ENCODE measurements at places on chromosomes 6 and 20.

DNA sequence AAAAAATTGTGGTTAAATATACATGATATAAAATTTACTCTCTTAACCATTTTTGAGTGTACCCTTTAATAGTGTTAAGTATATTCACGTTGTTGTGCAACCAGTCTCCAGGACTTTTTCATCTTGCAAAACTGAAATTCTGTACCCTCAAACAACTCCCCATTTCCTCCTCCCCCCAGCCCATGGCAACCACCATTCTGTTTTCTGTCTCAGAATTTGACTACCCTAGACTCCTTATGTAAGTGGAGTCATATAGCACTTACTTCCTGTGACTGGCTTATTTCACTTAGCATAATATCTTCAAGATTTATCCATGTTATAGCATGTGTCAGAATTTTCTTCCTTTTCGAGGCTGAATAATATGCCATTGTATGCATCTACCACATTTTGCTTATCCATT lies 5.1 kb downstream of the VPS16 start:
- DNase-seq = no peak

- no peak for DNase-seq
Observed at GRCh38 chr6:2524090-2524489, 226.6 kb downstream of the MYLK4 start.

DNA sequence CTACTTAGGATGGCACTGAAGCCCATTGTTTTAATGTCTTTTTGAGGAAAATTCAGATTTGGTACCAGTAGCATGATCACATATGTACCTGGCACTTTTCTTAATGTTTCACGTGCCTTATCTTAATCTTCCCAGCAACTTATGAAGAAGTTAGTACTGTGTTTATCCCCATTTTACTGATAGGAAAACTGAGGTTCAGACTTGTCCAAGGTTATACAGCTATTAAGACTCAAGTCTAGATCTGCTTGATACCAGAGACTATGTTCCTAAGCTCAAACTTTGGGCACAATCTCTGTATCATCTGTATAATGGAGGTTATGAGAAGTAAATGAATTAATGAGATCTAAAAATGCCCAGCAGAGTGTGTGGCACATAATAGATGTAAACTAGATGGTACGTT lies 179.7 kb upstream of the SUPT3H start:
- DNase-seq = no peak

- no peak for DNase-seq
Observed at GRCh38 chr20:34375977-34376430, 12.9 kb downstream of the ITCH start.

- no peak for DNase-seq
Observed at GRCh38 chr20:63861365-63861934, at the start of gene ABHD16B. Gene ABHD16B, plus strand, starts transcription at chr20:63861498. Its CDS starts 43 bp downstream, at chr20:63861541.

GRCh38 chr6:151005164-151005563 lies 139.7 kb downstream of the MTHFD1L start:
- no peak for DNase-seq

GRCh38 chr20:62359043-62359490 lies 8.0 kb downstream of the LAMA5 start:
- DNase-seq = no peak

GRCh38 chr6:11463398-11463780 lies 74.2 kb upstream of the TMEM170B start:
- DNase-seq = no peak

DNA sequence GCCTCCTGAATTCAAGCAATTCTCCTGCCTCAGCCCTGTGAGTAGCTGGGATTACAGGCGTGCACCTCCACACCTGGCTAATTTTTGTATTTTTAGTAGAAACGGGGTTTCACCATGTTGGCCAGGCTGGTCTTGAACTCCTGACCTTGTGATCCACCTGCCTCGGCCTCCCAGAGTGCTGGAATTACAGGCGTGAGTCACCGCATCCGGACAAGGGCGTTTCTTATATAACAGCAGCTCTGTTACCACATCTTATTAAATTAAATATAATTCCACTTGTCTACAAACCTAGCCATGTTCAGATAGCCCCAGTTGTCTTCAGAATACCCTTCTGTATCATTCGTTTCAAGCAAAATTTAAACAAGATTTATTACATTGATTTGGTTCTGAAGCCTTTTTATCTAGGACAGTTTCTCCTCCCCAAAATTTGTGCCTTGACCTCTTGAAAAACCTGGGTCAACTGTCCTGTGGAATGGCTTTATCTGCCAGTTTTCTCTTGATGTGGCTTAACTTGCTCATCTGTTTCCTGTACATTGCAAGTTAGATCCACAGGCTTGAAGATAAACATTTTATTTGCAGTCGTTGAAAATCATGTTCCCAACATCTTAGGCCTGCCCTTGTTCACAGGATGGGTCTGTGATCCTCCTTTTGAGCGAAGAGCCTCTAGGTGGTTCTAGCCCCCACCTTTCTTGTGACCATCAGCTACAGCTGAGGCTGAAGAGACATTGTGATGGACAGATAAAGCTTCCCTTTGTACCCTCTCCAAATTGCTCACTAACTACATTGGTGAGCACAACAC lies 132.2 kb downstream of the ARID1B start:
- DNase-seq = no peak

- DNase-seq = no peak
Observed at GRCh38 chr6:42745083-42745639, 742 bp downstream of the TBCC start.

DNA sequence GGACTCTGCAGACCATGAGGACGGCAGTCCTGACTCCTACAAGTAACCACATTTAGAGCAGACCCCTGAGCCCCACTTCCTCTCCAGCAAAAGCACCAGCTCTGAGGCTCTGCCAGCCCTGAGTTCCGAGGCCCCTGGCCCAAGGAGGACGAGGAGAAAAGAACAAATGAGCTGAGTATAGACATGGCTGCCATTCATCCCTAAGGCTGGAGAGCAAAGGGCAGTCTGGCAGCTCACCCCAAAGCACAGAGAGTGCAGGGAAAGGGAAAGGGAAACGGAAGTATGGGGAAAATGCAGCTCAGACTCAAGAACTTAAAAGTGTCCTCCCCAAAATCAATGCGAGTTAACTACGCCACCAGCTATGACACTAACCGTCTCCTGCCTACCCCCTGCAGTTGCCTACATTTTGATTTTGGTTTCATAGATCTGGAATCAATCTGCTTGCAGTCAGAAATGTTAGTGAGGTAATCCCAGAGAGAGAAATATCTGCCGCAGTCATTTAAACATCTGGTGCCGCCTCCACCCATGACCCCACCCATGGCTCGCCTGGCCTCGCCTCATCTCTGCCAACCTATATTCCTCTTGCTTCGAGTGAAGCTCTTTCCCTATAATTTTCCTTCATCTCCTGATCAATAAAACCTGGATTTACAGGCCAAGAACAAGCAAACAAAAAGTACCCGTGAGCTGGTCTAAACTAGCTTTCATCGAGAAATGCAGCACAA lies 49.6 kb upstream of the AFDN start:
- no peak for DNase-seq

DNA sequence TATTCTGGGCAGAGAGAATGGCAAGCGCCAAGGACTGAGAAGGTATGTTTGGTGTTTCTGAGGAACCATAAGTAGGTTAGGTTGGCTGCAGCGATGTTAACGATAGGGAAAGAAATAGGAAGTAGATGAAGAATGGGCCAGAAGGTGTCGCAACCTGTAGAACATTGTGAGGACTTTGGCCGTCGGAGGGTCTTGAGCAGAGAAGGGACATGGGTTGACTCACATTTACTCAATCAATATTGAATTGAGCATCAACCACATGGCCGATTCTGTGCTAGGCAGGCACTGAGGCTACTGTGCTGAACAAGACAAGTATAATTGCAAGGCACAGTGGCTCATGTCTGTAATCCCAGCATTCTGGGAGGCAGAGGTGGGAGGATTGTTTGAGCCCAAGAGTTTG lies 26.8 kb upstream of the RPN2 start:
- DNase-seq = no peak

- no peak for DNase-seq
Observed at GRCh38 chr6:63565727-63566596, 6.3 kb upstream of the LOC128125822 start.

DNA sequence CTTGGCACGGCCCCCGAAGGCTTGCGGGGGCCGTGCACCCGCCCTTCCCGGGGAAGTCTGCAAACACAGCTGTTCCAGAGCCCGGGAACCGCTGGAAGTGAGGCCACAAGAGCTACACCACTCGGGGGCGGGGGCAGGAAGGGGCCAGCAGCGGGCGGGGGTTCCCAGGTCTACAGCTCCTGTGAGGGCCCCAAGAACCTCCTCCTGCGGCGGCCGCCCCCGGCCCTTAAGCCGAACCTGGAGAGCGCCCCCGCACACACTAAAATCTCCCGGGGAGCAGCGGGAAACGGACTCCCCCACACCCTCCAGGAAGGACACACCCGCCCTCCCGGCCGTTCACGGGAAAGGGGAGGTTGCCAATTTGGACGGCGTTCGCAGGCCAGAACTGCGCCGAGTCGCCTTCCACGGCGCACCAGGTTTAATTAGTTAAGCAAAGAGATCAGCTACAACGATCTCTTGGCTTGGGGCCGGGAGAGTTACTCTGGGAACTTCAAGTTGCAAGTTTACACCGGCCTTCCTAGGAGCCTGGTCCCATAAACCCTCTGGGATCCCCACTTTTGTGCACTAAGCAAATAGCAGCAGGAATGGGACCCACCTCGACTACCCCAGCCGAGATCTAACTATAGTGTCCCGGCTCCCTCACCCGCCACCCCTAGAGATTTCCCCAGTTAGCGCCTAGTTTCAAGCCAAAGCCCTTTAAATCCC lies 1.7 kb downstream of the JAG1 start:
- no peak for DNase-seq

GRCh38 chr20:50020288-50020687 lies 37.5 kb downstream of the SNAI1 start:
- DNase-seq = no peak

DNA sequence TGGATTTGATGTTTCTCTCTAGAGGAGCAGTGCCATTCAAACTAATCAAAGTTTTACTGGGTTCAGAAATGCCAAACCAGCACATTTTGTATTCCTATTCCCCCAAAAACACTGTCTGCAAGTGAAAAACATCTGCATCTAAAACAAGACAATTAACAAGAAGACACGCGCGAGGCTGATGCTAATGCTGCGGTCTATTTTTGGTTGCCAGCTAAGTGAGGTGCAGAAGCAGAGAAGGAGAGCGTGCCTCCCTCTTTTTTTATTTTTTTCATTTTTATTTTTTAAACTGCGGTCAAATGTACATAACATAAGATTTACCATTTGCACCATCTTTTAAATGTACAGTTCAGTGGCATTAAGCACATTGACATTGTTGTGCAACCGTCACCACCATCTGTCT lies 641.1 kb downstream of the DHX35 start:
- no peak for DNase-seq

DNA sequence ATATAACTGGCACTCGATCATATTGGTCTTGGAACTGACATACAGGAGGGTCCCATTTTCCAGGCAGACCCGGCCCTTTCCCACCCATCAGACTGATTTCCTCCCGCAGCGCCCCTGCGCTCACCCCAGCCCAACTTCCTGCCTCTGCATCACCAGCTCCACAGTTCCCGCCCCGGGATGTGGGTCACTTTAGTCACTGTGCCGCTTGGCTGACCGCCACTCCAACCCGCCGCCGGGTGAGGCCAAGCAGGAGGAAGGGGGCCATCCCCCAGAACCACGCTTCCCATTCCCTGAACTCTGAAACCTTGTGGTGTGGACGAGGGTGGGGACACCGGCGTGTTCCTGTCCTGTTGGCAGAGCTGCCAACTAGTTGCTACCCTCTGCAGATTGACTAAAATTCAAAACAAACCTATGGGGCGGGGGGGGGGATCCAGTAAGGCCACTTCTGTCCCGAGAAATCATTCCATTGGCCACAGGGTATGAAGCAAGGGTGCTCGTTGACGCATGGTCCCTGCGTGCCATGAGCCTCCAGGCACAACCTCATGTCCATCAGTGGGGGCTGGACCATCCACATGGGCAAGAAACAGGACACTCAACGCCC lies 12.3 kb downstream of the TGM2 start:
- DNase-seq = peak; percentile 5

DNA sequence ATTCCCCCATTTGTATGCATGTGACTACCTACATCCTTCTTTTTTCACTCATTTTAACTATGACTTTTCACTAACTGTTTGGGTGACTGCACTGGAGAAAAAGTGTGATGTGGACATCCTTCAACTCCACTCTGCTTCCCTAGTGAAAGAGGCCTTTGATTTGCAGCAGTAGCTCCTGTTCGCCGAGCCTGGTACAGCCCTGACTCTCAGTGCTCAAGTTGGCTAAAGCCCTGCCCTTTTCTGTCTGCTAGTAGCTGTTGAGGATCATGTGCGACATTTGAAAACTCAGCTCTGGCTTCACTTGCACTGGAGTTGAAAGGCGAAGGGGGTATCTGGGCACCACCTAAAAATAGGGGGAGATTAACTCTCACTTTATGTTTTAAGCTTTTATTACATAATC lies 42.1 kb downstream of the DAAM2 start:
- no peak for DNase-seq

DNA sequence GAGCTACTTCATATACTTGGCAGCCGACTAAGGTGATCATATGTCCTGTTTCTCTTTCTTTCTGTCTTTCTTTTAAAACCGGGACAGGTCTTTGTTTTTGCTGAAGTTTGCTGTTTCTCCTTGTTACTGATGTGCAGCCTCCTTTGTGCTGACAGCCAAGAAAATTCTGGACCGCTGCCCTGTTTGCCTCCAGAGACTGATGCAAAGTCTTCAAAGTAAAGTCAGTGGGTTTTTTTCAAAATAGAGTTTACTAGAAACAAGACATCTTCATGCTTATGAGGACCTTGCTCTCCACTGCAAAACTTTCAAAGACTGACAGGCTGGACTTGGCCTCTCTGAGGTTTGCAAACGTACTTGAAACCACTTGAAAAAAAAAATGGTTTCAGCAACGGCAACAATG lies 510.5 kb upstream of the MAP3K7 start:
- no peak for DNase-seq

- no peak for DNase-seq
Observed at GRCh38 chr20:31608251-31608945, 3.3 kb downstream of the ID1 start.

DNA sequence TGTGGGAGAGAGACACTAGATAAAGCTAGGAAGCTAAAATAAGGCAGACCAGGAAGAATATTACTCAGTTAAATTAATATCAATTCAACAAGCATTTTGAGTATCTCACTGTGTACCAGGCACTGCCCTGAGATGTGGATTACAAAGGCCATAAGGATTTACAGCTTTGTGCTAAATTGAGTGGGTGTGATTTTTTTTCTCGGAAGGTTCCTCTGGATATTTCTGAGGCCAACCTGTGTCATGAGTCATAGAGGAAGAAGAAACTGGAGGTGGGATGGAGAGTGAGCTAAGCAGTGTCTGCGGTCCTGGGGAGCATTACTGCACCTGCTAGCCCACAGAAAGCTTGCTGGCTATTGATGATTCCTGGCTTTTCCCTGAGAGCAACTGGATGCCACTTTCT lies 135.2 kb downstream of the RFPL4B start:
- no peak for DNase-seq

DNA sequence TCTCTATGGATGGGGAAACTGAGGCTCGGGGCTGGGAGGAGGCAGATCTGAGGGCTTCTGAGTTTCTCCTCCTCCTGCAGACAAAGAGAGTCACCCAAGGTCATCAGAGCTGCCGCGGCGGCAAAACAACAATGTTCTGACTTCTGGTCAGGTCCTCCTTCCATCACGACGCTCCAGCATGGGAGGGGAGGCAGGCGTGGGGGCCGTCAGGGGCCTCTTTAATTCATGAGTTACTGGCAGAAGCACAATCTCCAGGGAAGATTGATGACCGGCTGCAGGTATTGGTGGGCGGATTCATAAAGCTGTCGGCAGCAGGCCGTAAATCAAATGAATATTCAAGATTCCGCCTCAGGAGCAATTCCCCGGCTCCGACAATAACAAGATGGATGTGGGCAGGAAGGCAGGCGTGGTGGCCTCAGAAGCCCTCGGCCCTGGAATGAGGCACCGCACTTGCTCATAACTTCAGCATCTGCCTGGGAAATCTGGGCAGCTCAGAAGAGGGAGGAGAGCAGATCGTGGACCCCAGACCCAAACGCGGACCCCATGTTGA lies 19.1 kb downstream of the PCK1 start:
- DNase-seq = no peak
